Right renal cortex interstitium (tissue), 3 donors: ENCODE measurements at places on chromosomes 12 and 14. TPM values are rescaled to one million over a fixed set of nuclear protein-coding genes. Genes with fewer than 3 reads are reported as not detected.

- no peak for DNase-seq
Observed at GRCh38 chr12:109573914-109574244, 285 bp downstream of the MVK start.

GRCh38 chr14:79337761-79338160, 873.5 kb downstream of the DIO2 start:
- DNase-seq, result no peak

DNA sequence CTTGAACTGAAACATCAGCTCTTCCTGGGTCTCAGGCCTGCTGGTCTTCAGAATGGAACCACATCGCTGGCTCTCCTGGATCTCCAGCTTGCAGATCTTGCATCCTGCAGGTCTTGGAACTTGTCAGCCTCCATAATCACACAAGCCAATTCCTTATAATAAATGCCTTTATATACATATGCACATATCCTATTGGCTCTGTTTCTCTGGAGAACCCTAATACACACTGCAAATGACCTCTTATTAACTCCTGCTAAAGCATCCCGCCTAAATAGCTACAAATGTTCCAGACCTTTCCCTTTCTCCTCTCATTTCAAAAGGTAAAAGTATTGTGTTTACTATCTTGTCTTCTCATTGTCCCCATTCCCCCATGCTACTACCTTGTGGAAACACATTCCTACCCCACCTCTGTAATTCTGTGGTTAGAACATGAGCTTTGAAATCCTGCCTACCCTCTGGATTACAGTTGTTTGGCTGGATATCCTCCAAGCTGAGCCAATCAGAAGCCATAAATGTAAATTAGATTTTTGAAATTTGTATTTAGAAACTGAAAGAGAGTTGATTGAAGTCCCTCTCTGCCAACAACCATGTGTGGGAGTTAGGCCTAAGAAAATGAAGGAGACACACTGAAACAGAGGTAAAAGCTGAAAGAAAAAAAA, 58.1 kb downstream of the ANKS1B start:
- no peak for DNase-seq

LTBP2 gene
- polyA plus RNA-seq, result 2.7 TPM

HSPA2 gene
- 19.4 TPM for polyA plus RNA-seq

DNA sequence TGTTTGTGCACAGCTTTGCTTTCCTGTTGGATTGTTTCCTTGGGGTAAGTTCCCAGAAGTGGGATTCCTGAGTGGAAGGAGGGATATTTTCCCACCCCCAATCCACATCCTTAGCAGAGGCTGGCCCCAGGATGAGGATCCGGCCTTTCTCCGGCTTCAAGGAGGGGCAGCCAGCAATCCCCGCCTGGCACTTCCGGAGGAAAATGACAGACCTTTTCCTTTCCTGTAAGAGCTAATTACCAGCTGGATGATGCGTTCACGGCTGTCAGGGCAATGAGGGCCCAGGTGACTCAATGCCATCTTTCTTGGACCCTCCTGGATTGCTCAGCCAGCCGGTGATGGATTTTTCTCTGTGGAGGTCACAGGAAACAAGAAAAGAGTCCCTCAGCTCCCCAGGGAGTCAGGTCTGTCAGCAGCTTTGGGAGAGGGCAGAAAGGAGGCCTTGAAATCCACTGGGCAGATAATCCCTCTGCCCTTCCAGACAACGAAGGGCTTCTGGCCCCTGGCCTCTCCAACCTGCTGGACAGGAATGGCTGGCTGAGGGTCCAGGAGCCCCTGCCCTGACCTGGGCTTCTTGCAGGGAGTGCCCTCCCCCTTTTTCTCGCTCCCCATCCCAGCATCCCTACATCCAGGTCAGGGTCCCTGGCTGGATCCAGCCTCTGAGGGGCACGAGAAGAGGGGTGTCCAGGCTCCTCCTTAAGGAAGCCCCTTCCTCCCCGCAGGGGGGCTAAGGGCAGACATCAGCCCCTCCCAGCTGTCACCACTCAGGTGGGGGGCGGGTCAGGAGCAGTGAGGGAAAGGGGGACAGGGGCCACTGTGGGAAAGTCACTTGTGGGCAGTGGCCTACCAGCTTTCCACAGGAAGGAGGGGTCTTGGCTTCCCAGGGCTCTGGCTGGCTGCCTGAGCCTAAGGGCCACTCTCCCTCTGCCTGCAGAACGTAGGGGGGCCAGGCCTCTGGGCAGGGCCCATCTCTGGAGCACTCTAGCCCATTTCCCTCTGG, 16.1 kb upstream of the CCDC85C start:
- no peak for DNase-seq

DNA sequence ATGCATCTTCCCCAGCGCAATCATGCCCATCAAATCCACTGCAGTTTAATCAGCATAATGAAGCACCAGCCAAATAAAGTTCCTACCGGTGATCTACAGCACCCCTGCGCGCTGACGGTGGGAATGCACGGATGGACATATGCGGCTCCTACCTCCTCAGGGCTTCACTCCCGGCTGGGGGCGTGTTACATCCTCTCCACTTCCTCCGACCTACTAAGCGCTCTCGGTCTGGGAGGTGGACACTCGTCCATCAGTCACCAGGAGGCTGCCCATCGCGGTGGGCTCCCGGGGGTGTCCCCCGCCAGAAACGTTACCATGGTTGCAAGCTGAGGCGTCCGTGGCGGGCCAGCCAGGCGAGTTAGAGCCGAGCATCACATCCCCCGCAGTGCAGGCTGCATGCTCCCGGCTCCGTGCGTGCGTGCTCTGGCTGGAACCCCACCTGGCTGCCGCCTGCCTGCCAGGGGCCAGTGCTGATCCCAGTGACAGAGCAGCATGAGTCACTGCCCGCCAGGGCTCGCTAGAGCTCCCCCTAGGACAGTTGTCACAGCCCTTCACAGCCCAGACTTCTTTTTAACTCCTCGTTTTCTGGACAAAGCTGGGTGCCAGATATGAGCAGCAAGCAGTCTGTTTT, 73.0 kb downstream of the CIT start:
- no peak for DNase-seq

SLC6A12 gene
- polyA plus RNA-seq, result 14.5 TPM

DNA sequence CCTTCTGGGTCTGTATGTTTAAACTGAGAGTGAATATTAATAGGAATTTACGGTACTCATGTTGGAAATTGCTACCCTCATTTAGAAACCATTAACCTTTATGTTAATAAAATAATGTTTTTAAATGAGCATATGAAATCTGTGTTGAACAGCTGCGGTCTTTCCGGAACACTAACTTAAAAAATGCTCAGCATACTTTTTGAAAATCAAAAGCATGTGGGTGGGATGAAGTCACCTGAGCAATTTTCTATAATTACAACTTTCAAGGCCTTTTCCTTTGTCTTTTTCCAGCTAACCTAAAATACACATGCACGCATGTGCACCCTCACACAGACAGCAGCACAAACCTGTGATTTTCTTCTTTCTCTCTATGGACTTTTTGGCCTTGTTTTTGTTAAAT, 39.8 kb downstream of the BORCS5 start:
- DNase-seq, result no peak

SPX gene
- polyA plus RNA-seq, result 21.3 TPM

- no peak for DNase-seq
Observed at GRCh38 chr12:113749433-113749815, 216.7 kb downstream of the RBM19 start.

DNA sequence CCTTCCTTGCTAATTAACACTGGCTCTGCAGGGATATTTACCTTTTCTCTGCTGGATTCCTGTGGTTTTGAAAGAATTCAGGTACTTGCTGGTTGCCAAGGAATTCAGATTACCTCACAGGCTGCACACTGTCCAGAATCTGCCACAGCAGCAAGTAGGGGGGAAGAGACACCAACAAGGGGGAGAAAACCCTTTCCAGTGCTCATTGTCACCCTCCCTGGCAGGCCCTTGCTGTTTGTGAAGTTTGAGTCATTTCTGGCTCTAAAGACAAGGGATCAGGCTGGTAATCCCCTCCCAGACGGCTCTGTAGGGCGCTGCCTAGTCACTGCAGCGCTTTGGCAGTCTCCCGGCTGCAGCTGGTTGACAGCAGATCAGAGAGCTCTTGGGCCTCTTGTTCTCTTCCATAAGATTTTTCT, 50.8 kb downstream of the TTLL5 start:
- DNase-seq, result no peak

CLECL1 gene
- polyA plus RNA-seq, result 0.41 TPM

DNA sequence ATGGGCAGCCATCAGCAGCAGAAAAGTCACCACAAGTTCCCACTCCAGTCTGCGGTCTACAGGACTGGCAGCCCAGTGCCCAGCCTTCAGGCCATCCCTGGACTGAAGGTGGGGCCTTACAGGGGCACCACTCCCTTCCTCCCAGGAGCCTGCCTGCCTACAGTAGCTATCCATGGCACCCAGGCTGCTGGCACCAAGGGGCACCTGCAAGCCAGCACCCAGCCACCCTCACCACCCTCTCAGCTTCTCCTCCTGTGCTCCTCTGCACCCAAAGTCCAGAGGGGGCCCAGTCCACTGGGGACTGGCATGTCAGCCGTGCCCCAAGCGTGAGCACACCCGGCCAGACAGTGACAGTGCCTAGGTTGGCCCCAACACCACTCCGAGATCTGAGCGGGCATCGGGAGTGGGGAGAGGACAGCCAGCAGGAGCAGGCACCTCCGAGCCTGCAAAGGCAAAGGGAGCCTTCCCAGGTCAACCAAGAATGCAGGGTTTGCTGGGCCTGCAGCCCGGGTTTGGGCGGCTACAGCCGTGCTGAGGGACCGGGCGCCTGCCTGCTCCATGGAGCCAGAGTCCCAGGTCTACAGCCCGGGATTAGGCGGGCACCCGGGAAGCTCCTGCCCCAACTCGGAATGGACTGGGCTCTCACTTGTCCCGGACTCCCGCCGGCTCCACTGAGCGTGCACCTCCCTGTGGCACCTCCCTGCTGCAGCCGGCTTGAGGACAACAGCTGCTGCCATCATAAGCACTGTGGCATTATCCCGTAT, 8.1 kb upstream of the OR6C65 start:
- DNase-seq, result no peak

DNA sequence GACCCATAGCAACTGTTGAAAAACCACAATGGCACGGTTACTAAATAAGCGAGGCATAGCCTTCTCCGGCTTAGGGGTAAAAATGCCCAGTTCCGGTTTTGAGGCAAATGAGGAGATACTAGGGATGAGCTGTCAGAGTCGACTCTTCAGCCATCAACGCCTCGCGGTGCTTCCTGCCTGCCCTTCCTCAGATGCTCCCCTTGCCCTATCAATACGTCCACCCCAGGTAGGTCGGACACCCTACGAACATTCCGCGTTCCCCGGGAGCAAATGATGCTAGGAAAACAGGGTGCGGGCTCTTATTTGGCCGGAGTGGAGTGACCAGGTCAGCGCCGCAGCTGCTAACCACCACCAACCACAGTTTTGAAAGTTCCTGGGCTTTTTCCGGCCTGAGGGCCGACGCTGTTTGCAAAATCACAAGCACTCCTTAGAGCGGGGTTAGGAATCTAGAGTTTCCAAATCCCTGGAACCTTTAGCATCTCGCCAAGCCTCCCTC, 1.2 kb downstream of the SRSF9 start:
- DNase-seq, result no peak

DNA sequence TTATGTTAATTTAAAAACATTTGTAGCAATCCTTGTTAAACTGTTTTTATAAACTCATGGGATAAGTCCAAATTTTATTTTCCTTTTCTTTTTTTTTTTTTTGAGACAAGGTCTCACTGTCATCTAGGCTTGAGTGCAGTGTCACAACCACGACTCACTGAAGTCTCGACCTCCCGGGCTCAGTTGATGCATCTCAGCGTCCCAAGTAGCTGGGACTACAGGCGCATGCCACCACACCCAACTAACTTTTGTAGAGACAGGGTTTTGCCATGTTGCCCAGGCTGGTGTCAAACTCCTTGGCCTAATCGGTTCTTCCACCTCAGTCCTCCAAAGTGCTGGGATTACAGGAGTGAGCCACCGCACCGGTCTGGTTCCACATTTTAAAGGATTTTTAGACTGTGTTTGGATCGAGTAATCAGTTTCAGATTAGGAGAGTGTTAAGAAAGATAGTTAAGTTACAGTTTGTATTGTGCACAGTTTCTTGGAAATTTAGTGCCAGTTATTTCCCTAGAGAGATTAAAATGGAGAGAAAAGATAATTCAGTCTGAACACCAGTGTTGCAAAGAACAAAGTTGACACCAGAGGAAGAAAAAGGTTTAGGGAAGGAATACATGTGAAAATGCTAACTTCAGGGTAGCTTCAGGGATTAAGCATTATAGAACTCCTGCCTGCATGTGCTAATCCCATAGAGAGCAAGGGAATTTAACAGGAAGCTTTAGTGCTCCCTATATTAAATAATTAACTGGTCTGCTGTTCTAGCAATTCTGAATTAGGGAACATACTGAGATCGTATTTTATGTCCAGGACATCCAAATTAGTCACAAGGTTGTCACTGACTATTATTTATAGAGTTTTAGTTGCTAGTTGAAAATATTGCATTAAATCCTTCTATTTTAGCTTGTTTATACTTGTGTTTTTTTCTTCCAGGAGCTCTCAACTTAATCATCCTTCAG, 10.1 kb downstream of the RAP1B start:
- DNase-seq, result no peak

DNA sequence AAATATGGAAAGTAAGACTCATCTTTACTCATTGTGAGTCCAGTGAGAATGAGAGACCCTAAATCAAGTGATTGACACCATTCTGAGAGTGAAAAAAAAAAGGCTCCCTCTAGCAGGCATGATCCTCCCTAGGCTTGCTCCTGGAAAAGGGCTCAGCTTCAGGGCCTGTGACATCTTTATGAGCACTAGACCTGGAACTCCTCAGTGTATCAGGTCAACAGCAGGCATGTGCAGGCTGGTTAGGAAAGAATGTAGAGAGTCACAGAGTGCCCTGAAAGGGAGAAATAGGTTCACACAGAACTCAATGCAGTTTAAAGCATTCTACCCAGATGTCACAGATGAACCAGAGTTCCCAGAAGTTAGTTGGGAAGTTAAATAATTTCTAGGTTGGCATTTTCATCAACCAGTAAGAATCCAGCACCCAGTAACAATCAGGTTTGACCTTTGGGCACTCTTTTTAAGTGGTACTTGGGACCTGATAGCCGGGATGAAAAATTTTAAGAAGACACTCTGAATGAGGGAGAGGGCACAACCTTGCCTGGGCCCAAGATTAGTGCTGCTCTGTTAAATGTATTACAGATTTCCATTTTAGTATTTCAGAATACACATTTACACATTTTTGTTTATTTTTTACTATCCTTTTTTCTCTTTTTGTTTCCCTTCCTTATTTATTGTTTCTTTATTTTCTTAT, 828.8 kb downstream of the C12orf50 start:
- DNase-seq, result no peak

FAM186B gene
- polyA plus RNA-seq, result 0.65 TPM

DNA sequence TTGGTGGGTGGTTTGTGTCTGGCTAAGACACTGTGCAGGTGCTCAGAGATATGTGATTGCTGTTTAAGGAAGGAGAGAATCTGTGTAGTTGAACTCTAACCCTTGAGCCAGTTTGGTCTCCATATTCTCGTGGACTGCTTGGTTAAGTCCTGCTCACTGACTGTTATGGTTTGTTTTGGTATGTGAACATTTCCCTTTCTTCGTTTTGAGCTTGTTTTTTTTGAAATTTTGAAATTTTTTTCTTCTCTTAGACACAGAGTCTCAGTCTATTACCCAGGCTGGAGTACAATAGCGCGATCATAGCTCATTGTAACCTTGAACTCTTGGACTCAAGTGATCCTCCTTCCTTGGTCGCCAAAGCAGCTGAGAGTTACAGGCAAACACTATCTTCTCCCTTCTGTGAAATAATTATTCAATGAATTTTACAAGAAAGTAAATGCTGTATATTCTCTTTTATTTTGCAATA, 40.0 kb downstream of the MIPOL1 start:
- no peak for DNase-seq

LRRC10 gene
- polyA plus RNA-seq, result not detected
